Stimulated activated naive CD4-positive, alpha-beta T cell treated with Interleukin-2 at 50 U/mL for 16 hours (primary cell): ENCODE measurements at places on chromosomes 6 and 20.
A peak's percentile ranks its signal among the peaks of the same experiment; 100 is the strongest.

DNA sequence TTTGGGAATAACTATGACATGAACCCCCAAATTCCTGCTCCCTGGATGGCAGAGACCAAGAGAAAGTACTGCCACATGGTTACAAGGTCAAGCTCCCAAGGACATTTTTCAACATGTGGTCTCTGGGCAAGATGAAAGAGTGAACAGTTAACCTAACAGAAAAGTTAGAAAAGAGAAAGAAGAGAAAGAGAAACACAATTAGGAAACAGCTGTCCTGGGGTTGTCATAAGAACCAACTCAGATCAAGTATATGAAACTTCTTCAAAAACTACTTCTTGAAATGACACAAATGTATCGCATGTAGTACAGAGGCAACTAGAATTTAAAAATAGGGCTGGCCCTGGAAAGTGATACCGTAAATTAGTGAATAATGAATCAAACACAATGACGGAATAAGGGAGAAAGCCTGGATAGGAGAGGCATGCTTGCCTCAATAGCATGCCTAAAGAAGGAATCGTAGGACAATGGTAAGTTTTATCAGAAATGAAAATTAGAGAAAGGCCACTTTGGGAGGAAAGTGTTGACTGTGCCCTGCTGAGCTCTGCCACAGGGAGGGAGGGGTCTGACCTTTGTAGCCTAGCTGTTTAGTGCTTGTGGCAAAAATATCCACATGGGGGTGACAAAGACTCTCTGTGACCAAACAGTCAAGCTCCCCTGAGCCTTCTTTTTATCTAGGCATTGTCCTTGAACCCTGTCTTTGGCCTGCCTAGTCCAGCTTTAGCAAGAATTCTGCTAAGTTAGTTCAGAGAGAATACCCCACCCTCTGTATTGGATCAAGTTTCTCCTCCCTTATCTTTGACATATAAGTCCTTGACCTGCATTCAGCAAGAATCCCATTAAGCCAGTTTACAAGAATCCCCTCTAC lies 4.3 kb upstream of the DCBLD1 start:
- no peak for DNase-seq

- DNase-seq, result no peak
Observed at GRCh38 chr6:19643287-19643686, 193.9 kb upstream of the ID4 start.

- no peak for DNase-seq
Observed at GRCh38 chr6:105313211-105313610, 89.7 kb downstream of the PREP start.

GRCh38 chr6:106161311-106161874 lies 75.3 kb downstream of the PRDM1 start:
- DNase-seq, result no peak

GRCh38 chr6:126361832-126362440 lies 22.0 kb downstream of the CENPW start:
- no peak for DNase-seq

- DNase-seq, result no peak
Observed at GRCh38 chr6:13761361-13762036, 49.9 kb upstream of the RANBP9 start.

GRCh38 chr20:53949319-53949839 lies 121.0 kb downstream of the BCAS1 start:
- peak; percentile 67 for DNase-seq

- DNase-seq, result no peak
Observed at GRCh38 chr6:53238311-53238710, 89.7 kb upstream of the GCM1 start.

GRCh38 chr6:7439228-7439627 lies 49.6 kb downstream of the RIOK1 start:
- DNase-seq, result no peak

DNA sequence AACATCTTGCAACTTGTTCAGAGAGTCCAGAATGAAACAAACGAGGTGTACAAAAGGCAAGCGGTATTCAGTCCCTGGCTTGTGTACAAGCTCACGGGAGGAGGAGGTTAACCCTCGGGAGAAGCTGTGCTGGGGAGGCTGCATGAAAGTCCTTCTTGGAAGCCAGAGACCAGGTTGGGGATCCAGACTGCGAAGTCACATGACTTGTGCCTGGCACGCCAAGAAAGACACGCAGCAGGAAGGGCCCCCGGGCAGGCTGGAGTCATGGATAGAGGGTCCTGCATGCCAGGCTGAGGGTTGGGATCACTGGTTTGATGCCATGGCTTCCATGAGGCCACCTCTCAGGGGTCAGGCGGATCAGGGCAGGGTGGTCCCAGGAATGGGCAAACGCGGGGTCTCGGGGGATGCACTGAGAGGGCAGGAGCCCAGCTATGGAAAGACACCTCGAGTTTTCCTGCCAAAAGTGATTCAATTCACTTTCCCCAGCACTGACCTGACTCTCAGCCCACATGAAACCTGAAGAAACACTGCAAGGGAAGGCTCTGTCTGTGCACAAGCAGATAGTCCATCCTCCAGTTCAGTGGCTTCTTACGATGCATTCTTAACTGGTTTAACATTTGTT lies 79.4 kb downstream of the DLL1 start:
- no peak for DNase-seq

GRCh38 chr6:22300273-22300998 lies 3.6 kb upstream of the PRL start:
- DNase-seq, result no peak

- DNase-seq, result no peak
Observed at GRCh38 chr6:15948930-15949900, 179.7 kb upstream of the MYLIP start.

GRCh38 chr6:81890846-81891245 lies 138.4 kb upstream of the TENT5A start:
- no peak for DNase-seq

DNA sequence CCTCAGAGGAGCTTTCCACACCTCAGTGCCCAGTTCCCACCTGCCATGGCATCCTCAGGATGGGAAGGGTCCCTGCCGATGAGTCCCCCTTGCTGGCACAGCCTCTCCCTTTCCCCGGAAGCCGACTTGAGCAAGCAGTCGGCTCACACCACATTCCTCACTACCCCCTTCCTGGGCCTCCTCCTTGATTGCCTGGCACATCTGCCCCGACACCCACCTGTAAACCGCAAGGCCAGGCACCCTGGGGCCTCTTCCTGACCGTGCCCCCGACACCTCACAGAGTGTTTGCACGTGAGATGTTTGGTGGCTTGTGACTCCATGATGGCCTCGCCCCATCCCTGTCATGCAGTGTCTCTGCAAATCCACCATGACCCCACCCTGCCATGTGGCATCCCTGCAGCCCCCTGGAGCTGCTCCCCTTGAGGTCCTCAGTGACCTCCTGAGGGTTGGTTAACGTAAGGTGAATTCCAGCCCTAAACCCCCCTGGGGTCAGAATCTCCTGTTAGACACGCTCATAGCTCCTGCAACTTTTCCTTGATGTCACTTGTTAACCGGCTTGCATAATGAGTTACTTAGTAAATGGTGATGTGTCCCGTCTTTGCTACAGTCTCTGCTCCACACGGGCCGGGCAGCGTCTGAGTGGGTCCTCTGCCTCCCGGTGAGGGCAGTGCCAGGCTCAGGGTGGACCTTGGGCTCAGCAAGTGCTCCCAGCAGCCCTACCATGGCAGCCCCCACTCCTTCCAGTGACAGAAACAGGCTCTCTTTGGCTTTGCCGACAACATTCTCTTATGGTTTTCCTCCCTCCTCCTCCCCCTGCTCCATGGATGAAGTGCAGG lies 115.9 kb upstream of the FRMD1 start:
- no peak for DNase-seq

DNA sequence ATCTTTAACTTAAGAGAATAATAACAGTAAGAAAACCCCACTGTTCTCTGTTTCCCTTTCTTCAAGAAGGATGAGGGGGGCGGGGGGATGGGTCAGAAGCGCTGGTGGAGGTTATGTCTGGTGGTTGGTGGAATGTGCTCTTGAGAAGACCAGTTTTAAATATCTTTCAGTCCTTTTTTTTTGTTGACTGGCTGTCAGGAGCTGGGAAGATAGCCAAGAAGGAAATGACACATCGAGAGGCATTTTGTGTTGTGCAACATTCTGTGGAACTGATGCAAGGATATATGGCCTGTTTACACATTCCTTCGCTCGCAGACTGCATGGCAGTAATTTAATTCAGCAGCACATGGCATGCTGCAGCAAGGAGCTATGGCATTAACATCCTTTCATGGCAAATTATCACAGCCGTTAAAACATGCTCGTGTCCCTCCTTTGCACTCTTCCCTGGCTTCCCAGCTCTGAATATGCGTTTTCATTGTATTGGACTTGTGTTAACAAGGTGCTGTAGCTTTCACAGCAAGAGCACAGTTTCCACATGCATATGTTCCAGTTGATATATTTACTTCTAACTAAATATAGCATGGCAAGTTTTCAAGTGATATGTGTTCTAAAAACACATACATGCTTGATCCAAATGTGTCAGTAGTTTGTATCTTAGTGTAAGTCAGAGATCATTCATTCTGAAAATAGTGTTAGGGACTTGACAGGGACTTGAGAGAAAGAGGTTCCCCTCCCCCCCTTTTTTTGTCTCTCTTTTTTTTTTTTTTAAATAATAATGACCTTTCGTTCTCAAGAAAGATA lies 68.2 kb upstream of the SUPT3H start:
- DNase-seq, result peak; percentile 44

GRCh38 chr6:101294051-101294638 lies 99.4 kb upstream of the GRIK2 start:
- no peak for DNase-seq

DNA sequence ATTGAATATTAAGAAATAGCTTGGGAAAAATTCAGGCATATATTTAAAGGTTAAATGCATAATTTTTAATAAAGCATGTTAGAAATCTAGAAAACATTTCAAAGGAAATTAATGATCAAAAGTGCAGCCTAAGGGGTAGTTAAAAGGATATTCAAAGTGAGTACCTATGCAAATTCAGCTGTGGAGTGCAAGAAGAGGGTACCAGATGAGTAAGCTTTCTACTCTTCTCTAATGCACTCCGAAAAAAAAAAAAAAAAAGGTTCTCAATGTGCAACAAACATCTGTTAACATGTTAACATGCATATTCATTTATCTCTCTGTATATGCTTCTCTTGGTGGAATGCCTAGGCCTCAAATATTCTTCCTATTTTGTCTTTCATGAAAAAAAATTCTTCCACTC lies 32.0 kb upstream of the KATNA1 start:
- no peak for DNase-seq

- DNase-seq, result no peak
Observed at GRCh38 chr6:166308033-166308768, at the start of gene PRR18. Gene PRR18 (minus strand): TSS chr6:166308392. CDS start chr6:166308142, 250 bp downstream.

DNA sequence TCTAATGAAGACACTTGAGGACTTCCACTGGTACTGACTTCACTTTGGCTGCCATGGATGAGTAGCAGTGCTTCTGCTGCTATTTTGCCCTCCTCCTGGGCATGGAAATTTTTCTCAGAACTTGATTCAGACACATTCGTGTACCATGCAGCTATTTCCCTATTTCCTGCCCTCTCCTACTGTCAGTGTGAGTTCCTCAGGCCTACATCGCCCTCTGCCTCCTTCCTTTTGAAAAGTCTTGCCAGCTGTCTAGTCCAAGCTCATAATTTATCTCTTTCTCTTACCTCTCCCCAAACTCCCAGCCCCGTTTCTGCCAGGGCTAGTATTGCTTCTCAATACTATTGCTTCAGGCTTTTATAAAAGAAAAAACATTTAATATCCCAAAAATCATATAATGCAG lies 470.2 kb downstream of the ADGRB3 start:
- DNase-seq, result no peak

GRCh38 chr6:110287462-110288341 lies 70.4 kb downstream of the METTL24 start:
- DNase-seq, result no peak

- no peak for DNase-seq
Observed at GRCh38 chr20:53829255-53829723, 235.7 kb upstream of the ZNF217 start.
